ENCODE measurements at places on chromosomes 13 and 19.

DNA sequence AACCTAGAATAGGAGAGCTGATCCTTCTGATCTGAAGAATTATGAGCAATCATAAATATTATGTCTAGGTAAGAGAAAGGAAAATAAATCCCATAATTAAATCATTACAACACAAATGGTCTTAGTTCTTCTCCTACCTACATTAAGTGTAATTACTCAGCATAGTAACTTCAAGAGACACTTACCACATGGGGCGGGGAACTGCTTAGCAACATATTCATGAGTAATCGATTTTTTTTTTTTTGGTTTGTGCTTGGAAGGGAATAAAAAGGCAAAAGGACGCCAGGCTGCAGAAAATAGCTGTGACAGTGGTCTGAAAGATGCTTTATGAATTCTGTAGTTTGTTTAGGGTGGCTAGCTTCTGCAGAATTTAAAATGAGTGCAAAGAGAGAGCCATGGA is 103.3 kb upstream of the HTR2A start:
- no peak for DNase-seq

DNA sequence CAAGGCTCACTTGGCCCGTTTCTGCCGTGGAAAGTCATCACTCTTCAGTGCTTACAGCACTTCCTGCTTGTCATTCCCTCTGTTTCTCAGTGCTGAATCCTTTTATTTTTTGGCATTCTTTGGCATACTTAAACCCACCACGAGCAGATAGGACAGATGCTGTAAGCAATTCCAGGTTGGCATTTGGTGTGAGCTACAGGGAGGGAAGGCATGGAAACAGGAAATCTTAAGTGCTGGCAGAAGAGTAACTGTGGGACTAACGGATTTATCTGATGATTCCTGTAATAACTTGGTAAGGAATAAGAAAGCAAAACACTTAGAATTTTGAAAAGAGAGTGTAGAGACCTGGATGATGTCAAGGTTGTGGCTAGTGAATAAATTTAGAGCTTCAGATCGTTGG is 273.4 kb downstream of the GPC6 start:
- no peak for DNase-seq

- DNase-seq, result no peak
Observed at GRCh38 chr19:4260613-4261191, 13.8 kb downstream of the YJU2 start.

DNA sequence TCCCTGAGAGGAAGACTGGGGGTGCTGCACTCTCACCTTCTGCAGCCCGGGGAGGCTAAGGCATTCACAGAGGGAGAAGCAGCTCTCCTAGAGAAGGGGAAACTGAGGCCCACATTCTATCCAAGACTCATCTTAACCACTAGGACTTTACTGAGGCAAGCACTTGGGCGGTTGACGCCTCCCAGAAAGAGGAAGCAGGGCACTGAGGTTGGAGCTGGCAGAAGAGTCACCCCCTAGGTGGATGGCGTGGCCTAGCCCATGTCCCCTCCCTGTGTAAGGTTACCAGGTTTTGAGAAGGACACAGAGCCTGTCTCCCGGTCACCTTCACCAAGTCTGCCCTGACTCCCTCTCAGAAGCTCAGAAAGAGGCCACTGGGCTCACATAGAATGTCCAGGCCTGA is 2.7 kb downstream of the S1PR2 start:
- no peak for DNase-seq

- DNase-seq, result no peak
Observed at GRCh38 chr19:17966550-17967256, at the start of gene KCNN1. KCNN1 (plus strand) TSS chr19:17967107; CDS start chr19:17973889, 6,782 bp downstream.

- DNase-seq, result no peak
Observed at GRCh38 chr13:110168999-110169933, 137.7 kb downstream of the COL4A1 start.

DNA sequence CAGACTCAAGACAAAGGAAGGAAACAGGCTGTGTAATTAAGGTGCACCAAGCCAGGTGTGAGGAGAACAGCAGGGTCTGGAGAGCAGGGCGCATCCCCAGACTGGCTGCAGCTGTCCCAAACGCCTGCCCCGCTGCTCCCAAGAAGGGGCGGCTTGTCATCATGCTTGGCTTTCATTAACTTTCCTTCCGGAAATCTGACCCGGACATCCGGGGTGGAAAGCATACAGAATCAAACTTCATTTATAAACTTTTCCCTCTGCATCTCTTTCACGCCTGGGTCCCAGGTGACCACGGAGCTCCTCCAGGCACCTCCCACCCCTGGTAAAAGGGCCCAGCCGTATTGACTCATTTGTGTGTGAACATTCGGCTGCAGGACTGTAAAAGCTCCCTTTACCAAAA is 31.7 kb downstream of the TSHZ3 start:
- no peak for DNase-seq

GRCh38 chr19:5292822-5293611 is 47.6 kb downstream of the PTPRS start:
- peak; percentile 90 for DNase-seq

- DNase-seq, result no peak
Observed at GRCh38 chr13:110042253-110042950, 256.0 kb upstream of the IRS2 start.

DNA sequence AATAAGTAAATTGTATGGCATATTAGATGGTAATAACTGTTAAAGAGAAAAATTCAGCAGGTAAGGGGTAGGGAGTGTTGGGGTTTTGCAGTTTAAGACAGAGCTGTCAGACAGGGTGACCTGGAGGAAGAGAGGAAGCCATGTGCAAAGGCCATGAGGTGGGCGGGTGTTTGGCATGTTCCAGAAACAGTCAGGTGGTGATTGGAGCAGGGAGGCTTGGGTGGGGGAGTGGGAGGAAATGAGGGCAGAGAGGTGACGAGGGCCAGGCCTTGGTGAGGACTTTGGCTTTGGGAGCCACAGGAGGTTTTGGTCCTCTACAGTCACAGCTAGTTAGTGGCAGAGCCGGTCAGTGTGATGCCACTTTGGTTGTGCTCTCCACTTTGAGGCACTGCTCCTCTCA is 20.1 kb downstream of the RYR1 start:
- DNase-seq, result no peak

- DNase-seq, result peak; percentile 93
Observed at GRCh38 chr19:38417544-38418506, 8.2 kb downstream of the RASGRP4 start.

GRCh38 chr19:54133312-54133956 is 4.1 kb upstream of the CNOT3 start:
- peak; percentile 93 for DNase-seq

- no peak for DNase-seq
Observed at GRCh38 chr13:110240352-110240751, 66.6 kb downstream of the COL4A1 start.
